ENCODE measurements at places on chromosomes 2 and 18. TPM values are rescaled to one million over a fixed set of nuclear protein-coding genes. Genes with fewer than 3 reads are reported as not detected.

Gene SLC19A3
- total RNA-seq, result 0.83 TPM

Gene ARHGEF4
- total RNA-seq, result 21.3 TPM

Gene WDR35
- total RNA-seq, result 19.2 TPM

Gene COLEC12
- 6.3 TPM for total RNA-seq

Gene WDR54
- total RNA-seq, result 12.6 TPM

Gene ATP8B1
- 45.8 TPM for total RNA-seq

Gene SKOR2
- total RNA-seq, result not detected

Gene FOXI3
- not detected for total RNA-seq

Gene C2orf69
- 11.3 TPM for total RNA-seq

Gene SLC4A3
- total RNA-seq, result 1.2 TPM

Gene TDRD15
- 0.08 TPM for total RNA-seq

Gene DYSF
- 14.1 TPM for total RNA-seq

Gene GALNT14
- 1.1 TPM for total RNA-seq

Gene KIAA2012
- total RNA-seq, result not detected

Gene AGXT
- not detected for total RNA-seq

Gene PLB1
- 3.3 TPM for total RNA-seq

Gene SUPT7L
- total RNA-seq, result 38.1 TPM

All from thyroid gland (tissue), 4 donors.